ENCODE measurements at places on chromosomes 3 and 15.

- no peak for DNase-seq
Measured at GRCh38 chr3:60025096-60026050, 975.5 kb upstream of the CFAP20DC start.

- DNase-seq = no peak
Measured at GRCh38 chr3:69491975-69492374, 106.1 kb upstream of the FRMD4B start.

DNA sequence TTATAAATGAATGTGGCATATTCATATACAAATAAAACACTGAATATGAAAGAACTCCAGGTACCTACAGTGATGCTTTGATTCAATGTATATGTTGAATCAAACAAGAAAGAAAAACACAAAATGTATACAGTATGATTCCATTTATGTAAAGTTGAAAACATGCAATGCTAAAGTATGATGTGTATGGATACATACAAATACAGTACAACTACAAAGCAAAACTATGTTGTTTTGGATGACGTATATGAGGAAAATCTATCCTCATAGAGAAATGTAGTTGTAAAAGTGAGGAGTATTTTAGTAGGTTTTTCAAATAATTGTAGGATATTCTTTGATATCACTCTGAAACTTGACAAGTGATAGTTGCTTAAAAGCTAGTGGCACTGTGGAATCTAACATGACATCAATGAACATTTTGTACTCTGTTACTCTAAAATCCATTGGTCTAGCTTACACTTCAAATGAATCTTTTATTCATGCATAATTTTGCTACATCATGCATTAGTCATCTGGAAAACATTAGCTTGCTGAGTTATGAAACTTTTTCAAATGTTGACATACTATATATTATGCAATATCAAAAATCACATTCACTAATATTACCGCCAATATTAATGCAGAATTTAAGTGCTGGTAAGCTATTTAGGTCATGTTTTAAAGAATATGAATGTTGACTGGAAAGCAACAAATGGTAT is 278.1 kb upstream of the CHRNA7 start:
- DNase-seq = no peak

DNA sequence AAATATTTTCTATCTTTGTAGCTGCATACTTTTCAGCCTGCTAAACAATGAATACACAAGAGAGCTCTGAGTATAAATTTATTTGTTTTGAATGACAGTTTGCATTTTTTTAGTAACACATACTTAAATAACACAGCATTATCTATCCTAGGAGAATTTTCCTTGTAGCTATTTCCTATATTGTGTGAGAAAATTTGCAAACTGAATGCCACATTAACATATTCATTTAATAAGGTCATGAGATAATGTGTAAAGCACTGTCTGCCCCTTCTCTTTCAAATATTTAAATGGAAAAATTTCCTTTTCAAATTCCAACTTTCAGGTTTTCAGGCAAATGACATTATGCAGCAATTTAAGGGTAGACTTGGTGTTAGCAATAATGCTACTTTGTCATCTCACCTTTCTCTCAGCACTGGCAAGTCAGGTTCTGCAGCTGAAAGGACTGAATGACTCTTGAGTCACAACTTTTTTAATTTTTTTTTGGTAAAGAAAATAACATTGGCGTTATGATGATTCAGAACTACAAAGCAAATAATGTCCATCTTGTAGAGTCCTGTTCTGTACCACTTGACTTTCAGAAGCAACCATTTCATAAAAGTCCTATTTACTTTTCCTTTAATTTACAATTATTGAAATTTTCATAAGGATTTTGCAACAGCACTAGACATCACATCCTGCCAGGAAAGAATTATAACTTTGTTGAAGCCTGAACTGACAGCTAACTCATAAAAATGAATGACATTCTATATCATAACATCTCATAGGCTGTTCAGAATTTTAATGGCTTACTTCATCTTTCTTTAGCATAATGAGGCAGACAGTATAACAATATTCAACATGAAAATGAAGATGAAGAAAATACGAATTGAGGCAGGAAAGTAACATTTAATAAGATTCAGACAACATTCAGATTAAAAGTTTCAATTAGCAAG is 681.6 kb upstream of the SEMA6D start:
- DNase-seq = no peak

- DNase-seq = no peak
Measured at GRCh38 chr3:194389269-194389668, 9.8 kb downstream of the GP5 start.

DNA sequence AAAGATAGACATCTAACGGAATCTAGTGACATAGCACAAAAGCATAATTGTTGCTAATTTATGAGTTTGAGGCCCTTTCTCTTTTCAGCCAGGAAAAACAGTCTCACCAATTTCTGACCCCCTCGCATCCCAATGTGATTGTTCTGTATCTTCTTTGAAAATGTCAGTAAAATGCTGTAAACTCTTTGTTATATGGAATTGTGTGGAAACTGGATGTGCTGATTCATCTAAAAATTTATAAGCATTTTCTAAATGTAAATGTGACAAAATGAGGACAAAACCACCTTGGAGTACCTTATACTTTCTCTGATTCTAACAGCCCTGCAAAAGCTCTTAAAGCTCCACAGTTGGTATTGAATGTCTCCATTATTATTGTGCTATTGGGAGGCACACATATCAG is 70.9 kb upstream of the MME start:
- no peak for DNase-seq

GRCh38 chr15:51776952-51777569 is 25.7 kb downstream of the TMOD2 start:
- DNase-seq = peak; percentile 58

DNA sequence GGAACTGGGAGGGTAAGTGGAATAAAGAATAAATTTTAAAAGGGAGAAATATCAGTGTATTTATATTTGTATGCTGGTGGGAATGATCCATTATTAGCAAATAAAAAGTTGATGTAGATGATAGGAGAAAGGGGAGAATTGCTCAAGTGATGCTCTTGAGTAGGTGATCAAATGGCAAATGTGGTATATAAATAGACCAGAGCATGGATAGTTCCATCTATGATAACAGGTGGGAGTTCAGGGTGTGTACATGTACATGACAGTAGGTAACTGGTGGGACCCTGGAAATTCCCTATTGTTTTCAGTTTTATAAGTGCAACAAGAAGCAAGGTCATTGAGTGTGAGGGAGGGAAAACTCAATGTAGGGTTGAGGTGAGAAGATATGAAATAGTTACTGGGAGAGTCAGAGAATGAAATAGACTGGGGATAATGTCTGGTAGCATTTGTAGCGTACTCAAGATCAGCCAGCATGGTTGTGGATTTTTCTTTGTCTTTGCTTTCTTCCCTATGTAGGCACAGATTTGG is 31.3 kb upstream of the EBLN2 start:
- DNase-seq = no peak

DNA sequence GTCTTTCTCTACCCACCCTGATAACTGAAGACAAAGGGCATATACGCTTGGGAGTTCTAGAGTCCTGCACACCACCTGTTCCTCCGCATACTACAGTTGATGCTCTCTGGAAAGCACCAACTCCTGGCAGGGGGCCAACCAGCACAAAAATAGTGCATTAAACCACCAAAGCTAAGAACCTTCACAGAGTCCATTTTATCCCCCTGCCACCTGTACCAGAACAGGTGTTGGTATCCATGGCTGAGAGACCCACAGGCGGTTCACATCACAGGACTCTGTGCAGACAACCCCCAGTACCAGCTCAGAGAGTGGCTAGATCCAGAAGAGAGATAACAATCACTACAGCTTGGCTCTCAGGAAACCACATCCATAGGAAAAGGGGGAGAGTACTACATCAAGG is 114.4 kb upstream of the POU1F1 start:
- DNase-seq = no peak

GRCh38 chr3:5138214-5138981 is 16.3 kb downstream of the ARL8B start:
- DNase-seq = no peak
